ENCODE measurements at places on chromosomes 6 and 20.

GRCh38 chr6:102848796-102849195 is 1455.3 kb downstream of the GRIK2 start:
- no peak for DNase-seq

- no peak for DNase-seq
These were observed 55.8 kb upstream of the SMOC2 start for GRCh38 chr6:168385037-168385759.

GRCh38 chr20:22687676-22688349 is 103.4 kb upstream of the FOXA2 start:
- DNase-seq, result no peak

DNA sequence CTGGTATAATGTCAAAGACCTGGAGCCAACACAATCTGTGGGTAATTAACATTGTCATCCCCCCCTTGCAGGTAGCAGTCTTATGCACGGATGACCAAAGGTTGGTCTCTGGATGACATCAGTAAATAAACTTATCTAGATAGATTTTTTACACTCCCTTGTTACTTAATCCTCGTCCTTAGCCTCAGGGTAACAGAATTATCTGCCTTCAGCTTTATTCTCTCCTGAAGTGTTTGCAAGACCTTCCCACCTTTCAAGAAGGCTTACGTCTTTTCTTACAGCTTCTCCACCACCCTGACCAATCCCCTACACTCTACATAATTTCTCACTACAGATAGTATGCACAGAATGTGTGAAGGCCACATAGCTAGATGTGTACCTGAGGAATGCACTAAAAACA is 434.8 kb upstream of the HTR1E start:
- DNase-seq, result no peak

- no peak for DNase-seq
These were observed 171.6 kb upstream of the CITED2 start for GRCh38 chr6:139546106-139546472.

DNA sequence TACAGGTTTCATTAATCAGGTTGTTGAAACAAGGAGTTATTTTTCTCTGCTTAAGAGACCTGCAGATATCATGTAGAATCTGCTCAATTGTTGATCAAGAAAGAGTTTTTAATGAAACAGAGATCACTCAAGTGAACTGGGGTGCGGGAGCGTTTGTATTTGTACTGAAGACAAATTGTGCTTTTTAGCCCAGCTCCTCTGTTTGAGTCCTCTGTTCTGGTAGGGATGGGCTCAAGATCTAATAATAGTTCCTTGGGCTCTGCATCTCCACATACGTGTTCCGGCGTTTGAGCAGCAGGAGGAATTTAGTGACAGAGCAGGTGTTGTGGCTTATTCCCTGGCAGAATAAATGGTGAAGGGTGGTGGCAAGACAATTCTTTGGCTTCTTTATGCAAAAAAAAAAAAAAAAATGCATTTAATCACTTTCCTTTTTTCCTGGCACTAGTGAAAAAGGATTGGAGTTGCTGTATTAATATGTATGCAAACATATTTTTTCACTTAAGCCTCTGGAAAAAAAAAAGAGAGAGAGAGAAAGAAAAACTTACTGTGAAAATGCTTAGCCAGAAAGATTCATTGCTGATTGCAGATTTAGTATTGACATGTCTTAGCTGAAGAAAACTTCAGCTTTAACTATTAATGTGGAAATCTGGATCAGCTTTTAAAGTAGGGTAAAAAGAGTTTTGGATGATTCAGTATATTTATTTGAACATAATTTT is 4.0 kb downstream of the CITED2 start:
- DNase-seq, result peak; percentile 75

- DNase-seq, result peak; percentile 40
These were observed 1.6 kb upstream of the PSMB8 start for GRCh38 chr6:32845384-32845884.

- no peak for DNase-seq
These were observed 48.0 kb downstream of the VAPB start for GRCh38 chr20:58436868-58437645.

DNA sequence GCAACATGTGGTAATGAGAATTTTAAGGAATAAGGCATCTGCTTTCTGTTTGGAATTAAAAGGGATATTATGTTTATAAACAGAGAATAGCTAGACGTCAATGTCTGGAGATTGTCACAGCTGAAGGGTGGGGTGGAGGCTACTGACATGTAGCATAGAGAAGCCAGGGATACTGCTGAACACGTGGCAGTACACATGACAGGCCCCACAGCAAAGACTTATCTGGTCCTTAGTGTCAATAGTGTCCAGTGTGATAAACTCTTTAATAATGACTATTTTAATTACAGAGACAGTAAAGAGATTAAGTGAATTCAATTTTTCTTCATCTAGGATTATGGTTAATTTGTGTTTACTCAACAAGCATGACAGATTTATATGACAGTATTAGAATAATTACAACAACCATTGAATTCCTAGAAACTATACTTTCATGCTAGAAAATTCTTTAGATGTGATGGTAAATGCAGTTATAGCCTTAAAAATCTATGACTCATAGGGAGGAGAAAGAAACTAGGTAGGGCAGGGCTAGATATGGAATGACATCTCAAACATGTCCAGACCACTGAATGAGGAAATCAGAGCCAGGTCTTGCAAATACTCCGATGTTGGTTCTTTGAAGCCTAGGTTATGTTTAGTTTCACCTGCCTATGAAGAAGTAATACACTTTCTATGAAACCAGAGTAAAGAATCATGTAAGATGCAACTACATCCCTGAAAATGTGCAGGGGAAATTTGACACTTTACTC is 399.5 kb downstream of the PHF3 start:
- DNase-seq, result no peak

GRCh38 chr20:50980851-50981713 is 22.5 kb downstream of the MOCS3 start:
- peak; percentile 55 for DNase-seq

DNA sequence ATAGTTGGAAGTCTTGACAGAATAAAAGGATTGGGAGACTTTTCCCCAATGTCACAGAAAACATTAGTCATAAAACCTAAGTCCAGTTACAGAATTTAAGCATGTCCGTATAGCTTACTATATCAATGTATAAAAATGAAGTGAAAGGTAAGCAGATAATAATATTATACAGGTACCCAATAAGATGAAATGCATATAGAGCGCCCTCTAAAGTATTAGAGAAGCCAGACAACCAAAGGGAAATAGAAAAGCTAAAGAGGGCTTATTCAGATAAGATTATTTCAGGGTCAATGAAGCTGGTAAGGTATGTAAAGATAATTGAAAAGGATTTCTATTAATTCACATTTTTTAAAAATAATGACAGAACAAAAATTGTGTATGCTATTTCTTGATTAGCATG is 947.7 kb upstream of the MAP3K7 start:
- DNase-seq, result no peak

GRCh38 chr6:128421788-128422187 is 98.6 kb downstream of the PTPRK start:
- DNase-seq, result no peak

- no peak for DNase-seq
These were observed 230.7 kb downstream of the TFAP2C start for GRCh38 chr20:56859801-56860261.

- no peak for DNase-seq
These were observed 41.3 kb upstream of the SSTR4 start for GRCh38 chr20:22993823-22994222.

GRCh38 chr6:128167552-128167951 is 266.7 kb upstream of the THEMIS start:
- DNase-seq, result no peak

- no peak for DNase-seq
These were observed 272.9 kb downstream of the PRL start for GRCh38 chr6:22023937-22024336.

Measured in Kasumi-1 (cell line).